ENCODE measurements at places on chromosomes 3 and 15.
A peak's percentile ranks its signal among the peaks of the same experiment; 100 is the strongest.

- peak; percentile 66 for DNase-seq
These were observed 23.8 kb downstream of the RLBP1 start for GRCh38 chr15:89197503-89197971.

- peak; percentile 63 for DNase-seq
These were observed 32.7 kb downstream of the EBLN2 start for GRCh38 chr3:73094129-73094528.

- DNase-seq, result no peak
These were observed 11.6 kb upstream of the DLL4 start for GRCh38 chr15:40917585-40917984.

DNA sequence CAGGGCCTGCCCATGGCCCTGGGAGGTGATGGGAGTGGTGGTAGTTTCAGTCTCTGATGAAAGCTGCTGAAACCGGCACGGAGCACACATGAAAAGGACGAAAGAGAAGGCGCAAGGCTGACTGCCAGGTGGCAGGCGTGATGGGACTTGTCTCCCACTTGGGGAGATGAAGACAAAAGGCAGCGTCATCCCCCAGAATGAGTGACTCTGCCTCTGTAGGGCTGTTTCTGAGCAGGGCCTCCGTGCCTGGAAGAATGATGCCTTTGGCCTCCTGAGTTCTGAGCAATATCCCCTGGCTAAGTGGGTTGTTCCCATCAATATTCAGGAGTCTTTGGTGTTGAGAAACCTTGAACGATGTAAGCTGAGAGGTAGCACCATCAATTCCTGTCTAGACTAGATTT, 237.8 kb downstream of the OPA1 start:
- DNase-seq, result peak; percentile 85

- DNase-seq, result no peak
These were observed 33.9 kb downstream of the SH3BP5 start for GRCh38 chr3:15298504-15298903.

GRCh38 chr15:98981851-98982722, 25.5 kb downstream of the PGPEP1L start:
- DNase-seq, result no peak

DNA sequence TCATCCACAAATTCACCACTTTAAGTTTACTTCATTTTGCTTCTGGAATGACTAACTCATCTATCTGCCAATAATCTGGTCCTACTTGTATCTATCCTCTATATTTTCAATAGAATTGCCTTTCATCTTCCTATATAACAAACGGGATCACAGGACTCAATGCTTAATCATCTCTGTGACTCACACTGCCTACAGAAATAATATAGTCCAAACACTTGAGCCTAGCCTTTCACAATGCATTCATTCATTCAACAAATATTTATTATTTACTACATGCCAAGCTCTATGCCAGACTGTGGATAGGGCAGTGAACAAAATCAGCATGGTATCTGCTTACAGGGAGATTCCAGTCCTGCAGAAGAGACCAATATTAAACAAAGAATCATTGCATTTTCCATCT, 16.6 kb upstream of the AGTR1 start:
- DNase-seq, result no peak

- DNase-seq, result no peak
These were observed 120.0 kb upstream of the TBL1XR1 start for GRCh38 chr3:177317247-177317646.

GRCh38 chr3:128040660-128041059, 11.6 kb upstream of the SEC61A1 start:
- DNase-seq, result no peak

DNA sequence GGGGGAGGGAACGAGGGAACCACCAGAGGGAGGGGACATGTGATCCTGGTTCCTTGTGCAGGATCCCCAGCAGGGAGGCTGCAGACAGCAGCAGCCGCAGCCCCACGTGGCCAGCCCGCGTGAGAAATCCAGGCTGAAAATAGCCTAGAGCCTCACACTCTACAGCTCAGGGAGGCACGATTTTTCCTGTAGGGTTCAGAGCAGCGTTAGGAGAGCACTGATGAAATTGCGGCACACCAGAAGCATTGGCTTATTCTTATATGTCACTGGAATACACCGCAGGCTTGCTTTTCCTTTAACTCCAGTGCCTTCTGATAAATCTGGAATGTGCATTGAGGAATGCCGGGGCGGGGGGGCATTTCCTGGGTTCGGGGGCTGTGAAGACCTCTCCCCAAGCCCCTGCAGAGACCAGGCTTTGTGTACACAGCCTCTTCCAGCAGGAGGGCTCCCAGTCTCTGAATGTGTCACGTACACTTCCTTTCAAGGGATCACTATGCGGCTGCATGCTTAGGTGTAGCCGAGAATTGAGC, 193.0 kb downstream of the ATP10A start:
- no peak for DNase-seq

GRCh38 chr3:30638685-30639412, 32.4 kb downstream of the TGFBR2 start:
- DNase-seq, result peak; percentile 74

DNA sequence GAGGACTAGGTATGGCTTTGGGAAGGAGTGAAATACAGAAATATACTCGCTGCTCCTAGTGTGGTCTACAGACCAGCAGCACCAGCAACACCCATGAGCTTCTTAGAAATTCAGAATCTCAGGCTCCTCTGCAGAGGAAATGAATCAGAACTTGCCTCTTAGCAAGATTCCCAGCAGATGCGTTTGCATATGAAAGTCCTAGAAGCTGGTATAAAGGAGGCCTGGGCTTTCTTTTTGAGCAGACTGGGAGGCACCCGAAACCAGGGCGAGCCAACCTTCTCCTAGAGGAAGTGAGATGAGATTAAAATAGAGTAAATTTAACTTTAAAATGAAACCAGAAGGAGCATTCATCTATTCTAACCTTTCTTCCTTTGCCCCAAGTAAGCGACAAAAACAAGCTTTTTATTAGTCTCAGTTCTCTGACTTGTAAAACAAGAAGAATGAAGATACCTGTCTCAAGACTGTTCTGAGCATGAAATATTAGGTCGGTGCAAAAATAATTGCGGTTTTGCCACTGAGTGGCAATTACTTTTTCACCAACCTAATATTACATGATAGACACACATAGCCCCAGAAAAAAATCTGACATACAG, 140.0 kb downstream of the PDZRN3 start:
- no peak for DNase-seq

DNA sequence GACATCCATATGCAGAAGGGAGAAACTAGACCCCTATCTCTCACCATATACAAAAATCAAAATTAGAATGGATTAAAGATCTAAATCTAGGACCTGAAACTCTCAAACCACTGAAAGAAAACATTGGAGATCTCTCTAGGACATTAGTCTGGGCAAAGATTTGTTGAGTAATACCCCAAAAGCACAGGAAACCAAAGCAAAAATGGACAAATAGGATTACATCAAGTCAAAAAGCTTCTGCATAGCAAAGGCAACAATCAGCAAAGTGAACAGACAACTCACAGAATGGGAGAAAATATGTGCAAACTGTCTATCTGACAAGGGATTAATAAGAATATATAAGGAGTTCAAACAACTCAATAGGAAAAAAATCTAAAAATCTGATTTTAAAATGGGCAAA, 54.8 kb downstream of the MYO9A start:
- no peak for DNase-seq

DNA sequence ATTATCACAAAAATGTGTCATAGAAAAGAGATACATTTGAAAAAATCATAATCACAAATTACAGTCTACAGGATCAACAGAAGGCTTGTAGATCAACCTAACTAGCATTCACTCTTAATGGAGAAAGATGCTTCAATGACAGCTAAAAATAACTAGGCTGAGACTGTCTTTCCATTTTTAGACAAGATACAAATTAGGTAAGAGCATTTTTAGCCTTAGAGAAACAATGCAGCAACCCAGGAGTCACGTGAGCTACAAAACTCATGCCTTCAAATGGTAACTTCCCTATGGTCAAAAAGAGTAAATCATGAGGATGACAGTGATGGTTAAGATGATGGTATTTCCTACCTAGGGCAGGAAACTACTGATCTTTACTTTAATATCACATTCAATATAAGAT, 415.4 kb downstream of the MAGI1 start:
- DNase-seq, result no peak

- no peak for DNase-seq
These were observed 109.5 kb upstream of the CHRM5 start for GRCh38 chr15:33858836-33859235.

GRCh38 chr3:102205647-102206046, 229.2 kb upstream of the ZPLD1 start:
- DNase-seq, result no peak

DNA sequence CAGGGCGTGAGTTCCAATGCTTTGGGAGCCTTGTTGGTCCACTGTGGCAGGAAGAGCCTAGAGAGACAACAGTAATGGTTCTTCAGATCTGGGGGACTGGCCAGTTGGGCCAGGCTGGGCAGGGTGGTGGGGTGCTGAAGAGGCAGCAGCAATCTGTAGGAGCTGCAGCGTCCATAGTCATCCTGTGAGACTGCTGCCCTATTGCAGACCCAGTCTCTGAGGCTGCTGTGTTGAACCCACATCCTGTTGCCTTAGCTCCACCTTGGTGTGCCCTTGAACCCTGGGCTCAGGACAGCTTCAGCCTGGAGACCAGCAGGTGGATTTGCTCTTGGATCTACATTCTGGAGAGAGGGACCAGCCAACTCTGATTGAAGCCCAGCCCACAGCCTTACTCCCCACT, 23.6 kb upstream of the ETV5 start:
- DNase-seq, result no peak

GRCh38 chr15:69718436-69718835, 265.8 kb downstream of the RPLP1 start:
- no peak for DNase-seq

DNA sequence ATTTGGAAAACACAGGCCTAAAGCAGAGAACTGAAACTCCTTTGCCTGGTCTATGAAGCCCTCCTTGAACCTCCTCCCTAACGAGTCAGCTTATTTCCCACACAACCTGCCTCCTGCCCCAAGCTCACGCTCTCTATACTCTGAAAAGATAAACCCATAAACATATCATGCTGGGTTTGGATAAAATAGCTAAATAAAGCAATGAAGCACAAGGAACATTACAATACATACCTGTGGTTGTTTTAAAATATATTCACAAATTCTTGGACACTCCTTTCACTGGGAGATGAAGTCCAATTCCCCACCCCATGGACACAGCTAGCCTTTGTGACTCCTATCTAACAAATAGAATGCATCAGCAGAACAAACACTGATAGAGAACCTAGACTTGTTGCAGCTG, 98.2 kb downstream of the PLCH1 start:
- no peak for DNase-seq

- DNase-seq, result no peak
These were observed 349 bp downstream of the PLXNA1 start for GRCh38 chr3:126983276-126983652.

DNA sequence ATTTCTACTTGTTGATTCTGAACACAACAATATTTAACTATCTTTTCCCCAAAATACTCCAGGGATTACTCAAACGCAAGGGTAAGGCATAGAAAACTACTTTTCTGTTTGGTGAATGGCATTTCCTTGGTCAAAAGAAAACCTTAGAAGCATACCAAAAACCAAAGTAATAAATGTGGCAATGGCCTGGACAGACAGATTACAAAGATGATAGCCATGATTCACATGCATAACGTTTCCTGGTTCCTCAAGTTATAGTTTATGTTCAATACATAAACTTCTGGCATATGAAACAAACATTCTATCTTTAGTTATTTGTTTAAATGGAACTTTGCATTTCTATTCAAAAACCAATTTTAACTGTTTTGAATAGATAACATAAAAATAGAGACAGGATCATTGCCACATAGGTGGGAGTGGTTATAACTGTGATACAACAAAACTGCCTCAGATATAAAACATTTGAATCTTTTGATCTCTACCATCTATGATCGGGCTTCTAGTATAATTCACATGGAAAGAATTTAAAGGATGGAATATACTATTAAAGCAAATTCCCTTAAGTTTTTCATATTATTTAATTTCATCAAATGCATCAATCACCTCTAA, 32.1 kb downstream of the FOXP1 start:
- no peak for DNase-seq

DNA sequence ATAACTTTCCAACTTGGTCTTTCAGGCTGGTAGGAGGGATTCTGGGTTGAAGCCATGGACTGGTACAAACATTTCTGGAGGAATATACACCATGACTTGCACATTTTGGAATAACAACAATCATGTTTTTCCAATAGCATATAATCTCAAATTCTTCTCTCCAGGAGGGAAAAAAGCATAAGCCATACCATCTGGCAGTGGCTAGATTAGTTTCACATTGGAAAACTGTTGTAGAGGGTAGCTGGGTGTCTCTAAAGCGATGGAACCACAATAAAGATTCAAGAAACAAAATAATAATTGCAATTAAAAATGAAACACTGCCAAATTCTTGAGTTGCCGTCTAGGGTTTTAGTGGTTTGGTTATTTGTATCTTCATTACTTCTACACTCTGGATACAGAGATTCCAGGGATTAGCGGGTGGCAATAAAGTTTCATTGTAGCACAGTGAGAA, 278.5 kb upstream of the RASGRP1 start:
- DNase-seq, result peak; percentile 59

GRCh38 chr3:73661265-73661664, 36.5 kb upstream of the PDZRN3 start:
- no peak for DNase-seq

DNA sequence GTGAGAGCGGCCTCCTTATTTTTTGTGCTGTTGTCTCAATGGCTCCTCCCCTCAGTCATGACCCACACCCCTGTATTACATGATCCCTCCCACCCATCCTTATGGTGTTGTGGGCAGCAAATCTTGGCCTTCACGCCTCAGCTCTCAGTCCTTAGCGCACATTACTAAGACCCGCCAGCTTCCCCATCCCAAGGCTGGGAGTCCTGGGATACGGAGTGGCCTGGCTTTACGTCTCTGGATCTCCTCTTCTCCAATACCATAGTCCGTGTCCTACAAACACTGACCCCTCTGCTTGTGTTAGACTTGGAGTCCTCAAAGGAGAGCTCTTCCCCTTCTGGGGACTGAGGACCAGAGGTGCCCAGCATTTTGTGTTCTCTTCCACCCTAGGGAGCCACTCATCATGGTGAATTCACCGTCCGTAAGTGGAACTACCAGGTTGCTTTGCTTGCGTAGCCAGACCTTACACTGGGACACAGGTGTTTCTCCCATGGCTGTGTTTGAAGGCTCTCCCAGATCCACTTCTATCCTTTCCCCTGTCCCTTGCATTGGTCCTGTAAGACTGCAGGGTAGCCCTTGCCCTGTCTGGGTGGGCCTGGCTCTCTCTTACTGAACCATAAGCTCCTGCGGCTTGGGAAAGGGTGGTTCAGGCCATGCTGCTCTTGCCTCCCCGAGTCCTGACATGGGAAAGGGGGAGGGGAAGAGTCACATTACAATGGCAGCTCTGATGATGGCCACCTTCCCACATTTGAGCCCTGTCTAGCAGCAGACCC, 13.6 kb downstream of the GRM2 start:
- DNase-seq, result no peak

Measured in NCI-H2171 treated with DMSO at 0.1 percent for 48 hours (cell line).